ENCODE measurements at places on chromosomes 13 and 19.

- peak; percentile 57 for DNase-seq
Measured at GRCh38 chr19:54517483-54517882, 14.9 kb downstream of the LAIR2 start.

GRCh38 chr13:23794267-23795161 is 94.7 kb downstream of the MIPEP start:
- no peak for DNase-seq

DNA sequence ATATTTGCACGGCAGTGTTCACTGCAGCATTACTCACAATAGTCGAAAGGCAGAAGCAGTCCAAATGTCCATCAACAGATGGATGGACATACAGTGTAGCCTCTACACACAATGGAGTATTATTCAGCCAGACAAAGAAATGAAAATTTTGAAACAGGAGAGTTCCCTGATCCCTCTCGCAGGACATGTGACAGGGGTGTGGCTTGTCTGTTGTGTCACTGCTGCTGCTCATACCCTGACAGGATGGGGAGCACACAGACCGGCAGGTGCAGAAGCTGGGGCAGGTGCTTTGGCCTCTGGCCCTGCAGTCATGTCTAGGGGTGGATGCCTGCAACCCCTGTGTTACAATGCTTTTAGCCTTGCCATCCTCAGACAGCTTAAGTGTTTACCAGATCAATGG is 204.3 kb downstream of the EFNB2 start:
- DNase-seq, result no peak

GRCh38 chr19:43700395-43701000 is 15.4 kb upstream of the IRGC start:
- no peak for DNase-seq

- no peak for DNase-seq
Measured at GRCh38 chr13:48979892-48980291, 4.2 kb downstream of the FNDC3A start.
